ENCODE measurements at places on chromosomes 12 and 14.

- H3K27me3 ChIP-seq: peaks cover 2% of the 10 kb centered on the region
- no peaks in the 10 kb centered on the region for H3K36me3 ChIP-seq
- no peaks in the 10 kb centered on the region for H3K4me1 ChIP-seq
- no peak overlapping the region for H3K4me3 ChIP-seq
- H3K27ac ChIP-seq: no peak overlapping the region
Measured at GRCh38 chr12:66438601-66439000, 136.3 kb downstream of the HELB start.

GRCh38 chr14:72256055-72256454 is 323.8 kb downstream of the RGS6 start:
- H3K4me3 ChIP-seq: no peak overlapping the region
- no peak for DNase-seq
- H3K27me3 ChIP-seq: no peaks in the 10 kb centered on the region
- no peak overlapping the region for H3K27ac ChIP-seq
- H3K4me1 ChIP-seq: no peaks in the 10 kb centered on the region

DNA sequence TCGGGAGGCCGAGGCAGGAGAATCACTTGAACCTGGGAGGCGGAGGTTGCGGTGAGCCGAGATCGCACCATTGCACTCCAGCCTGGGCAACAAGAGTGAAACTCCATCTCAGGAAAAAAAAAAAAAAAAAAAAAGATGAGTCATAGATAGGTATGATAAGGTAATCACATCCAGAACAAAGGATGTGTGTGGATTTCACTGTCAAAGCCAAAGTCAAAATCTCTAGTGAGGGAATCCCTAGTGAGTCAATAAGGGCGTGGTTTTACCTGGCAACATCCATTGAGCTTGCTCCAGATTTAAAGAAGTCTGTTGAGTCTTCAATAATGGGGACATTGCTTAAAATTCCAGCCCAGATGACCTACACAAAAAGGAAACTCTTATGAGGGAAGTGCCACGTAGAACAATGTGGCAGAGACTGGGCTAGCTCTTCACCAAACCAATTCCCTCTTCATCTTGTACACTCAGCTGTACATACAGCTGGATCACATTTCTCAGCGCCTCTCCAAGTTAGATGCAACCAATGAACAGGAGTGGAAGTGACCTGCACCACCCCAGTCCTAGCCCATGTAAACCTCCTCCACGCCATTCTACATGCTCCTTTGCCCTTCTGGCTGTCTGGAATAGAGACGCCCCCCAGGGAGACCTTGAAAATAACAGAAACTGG is 23.4 kb downstream of the ALDH1L2 start:
- peaks cover 5% of the 10 kb centered on the region for H3K27me3 ChIP-seq
- H3K36me3 ChIP-seq: no peaks in the 10 kb centered on the region
- H3K4me1 ChIP-seq: no peaks in the 10 kb centered on the region
- no peak for DNase-seq
- no peak overlapping the region for H3K27ac ChIP-seq
- H3K4me3 ChIP-seq: no peak overlapping the region

DNA sequence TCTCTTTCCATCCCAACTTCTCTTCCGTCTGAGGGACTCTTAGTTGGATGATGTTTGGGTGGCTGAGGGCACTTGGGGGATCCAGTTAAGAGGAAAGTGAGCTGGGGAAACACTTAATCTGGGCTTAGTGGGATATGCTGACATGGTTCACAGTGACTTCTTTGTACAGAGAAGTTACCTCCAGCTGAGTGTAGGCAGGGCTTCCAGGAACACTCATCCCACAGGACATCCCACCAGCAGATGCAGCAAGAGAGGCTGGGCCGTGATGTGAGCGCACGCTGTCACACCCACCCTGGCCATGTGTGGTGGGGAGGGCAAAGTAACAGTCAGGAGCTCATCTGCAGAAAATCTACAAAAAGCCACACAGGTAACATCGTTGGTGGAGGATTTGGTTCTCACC is 832 bp upstream of the CACNA2D4 start:
- peaks cover 19% of the 10 kb centered on the region for H3K4me1 ChIP-seq
- DNase-seq: no peak
- peaks cover 5% of the 10 kb centered on the region for H3K27me3 ChIP-seq
- H3K36me3 ChIP-seq: no peaks in the 10 kb centered on the region

DNA sequence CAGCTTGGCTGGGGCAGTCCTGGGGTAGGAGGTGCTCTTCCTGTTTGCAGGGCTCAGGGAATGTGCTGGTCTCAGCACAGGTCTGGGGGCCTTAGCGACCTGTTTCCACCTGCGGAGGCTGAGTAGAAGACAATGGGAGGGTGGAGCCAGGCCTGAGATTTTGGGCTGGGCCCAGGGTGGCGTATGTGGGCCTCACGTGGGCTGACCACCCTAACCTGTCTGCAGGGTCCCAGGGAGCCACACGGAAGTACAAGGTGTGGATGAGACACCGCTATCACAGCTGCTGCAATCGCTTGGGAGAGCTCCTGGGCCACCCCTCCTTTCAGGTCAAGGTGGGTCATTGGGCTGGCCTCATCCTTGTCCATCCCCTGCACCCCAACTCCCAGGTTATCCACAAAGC is 1.1 kb downstream of the NOC4L start:
- peaks cover 8% of the 10 kb centered on the region for H3K27me3 ChIP-seq
- no peaks in the 10 kb centered on the region for H3K36me3 ChIP-seq
- peak overlapping the region; percentile 94 for H3K4me3 ChIP-seq

GRCh38 chr14:104863923-104864266 is 1.2 kb upstream of the CEP170B start:
- H3K4me1 ChIP-seq: peaks cover 8% of the 10 kb centered on the region
- DNase-seq: no peak
- H3K36me3 ChIP-seq: no peaks in the 10 kb centered on the region
- H3K4me3 ChIP-seq: peak overlapping the region; percentile 57

- H3K27me3 ChIP-seq: no peaks in the 10 kb centered on the region
- no peaks in the 10 kb centered on the region for H3K36me3 ChIP-seq
- peaks cover 66% of the 10 kb centered on the region for H3K4me1 ChIP-seq
- DNase-seq: no peak
- no peak overlapping the region for H3K4me3 ChIP-seq
Measured at GRCh38 chr12:116222358-116222757, 55.1 kb downstream of the MED13L start.

DNA sequence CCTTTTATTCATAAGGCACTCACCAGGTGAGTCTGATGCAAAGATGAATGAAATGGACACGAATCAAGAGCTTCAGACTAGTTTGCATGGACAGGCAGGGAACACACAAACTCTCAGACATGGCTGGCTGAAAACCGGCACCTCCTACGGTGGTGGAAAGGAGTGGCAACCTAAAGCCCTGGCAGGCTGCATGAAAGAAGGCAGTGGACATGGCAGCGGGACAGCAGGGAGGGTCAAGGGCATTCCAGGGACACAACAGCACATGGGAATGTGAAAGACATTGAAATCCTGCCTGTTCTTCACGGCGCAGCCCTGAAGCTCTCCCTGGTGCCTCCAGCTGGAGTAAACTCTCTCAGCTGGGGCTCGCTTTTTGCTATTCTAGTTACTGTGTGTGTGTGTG is 16.6 kb upstream of the LRTM2 start:
- no peaks in the 10 kb centered on the region for H3K36me3 ChIP-seq
- peaks cover 32% of the 10 kb centered on the region for H3K4me1 ChIP-seq
- no peak overlapping the region for H3K4me3 ChIP-seq
- peaks cover 2% of the 10 kb centered on the region for H3K27me3 ChIP-seq
- no peak for DNase-seq
- H3K27ac ChIP-seq: no peak overlapping the region
